ENCODE measurements at places on chromosomes 2 and 18.

DNA sequence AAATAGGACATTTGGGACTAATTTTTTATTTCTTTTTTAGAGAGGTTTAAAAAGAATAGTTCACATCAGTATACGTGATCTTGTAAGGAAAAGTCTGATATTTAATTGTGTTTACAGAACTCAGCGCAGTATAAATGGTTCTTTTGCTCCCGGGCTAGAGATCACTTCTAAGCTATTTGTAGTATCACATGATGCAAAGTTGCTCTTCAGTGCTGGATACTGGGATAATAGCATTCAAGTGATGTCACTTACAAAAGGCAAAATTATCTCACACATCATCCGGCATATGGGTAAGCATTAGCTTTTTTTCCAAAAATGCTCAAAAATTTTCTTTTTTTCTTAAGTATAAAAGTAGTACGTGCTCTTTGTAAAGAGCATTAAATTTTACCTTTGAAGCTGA, 37.4 kb upstream of the CYP20A1 start:
- DNase-seq: no peak

- DNase-seq: no peak
These were observed 507.5 kb downstream of the SLC4A3 start for GRCh38 chr2:220134756-220135534.

GRCh38 chr2:134137182-134137611, 116.7 kb upstream of the MGAT5 start:
- DNase-seq: peak; percentile 19

DNA sequence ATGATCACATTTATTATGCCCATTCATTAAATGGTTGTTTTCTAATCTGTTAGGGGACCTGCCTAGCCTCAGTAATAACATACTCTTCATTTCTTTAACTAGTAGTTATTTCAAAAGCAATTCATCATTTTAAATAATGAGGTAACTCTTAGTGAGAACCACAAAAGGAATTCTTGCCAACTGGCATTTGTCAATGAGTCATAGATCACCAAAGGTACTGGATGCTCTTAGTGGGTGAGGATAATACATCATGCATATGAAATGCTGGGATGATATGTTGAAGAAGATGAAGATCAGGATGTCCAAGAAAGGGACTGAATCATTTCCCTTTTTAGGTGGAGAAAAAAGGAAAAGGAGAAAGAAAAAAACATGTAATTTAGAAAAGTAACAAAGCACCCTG, 826.2 kb upstream of the DDX18 start:
- no peak for DNase-seq

Data from AG09319 (cell line).